NCI-H2227 treated with DMSO at 0.1 percent for 48 hours (cell line): ENCODE measurements at places on chromosomes 12 and 14.

GRCh38 chr12:105740970-105741725 lies 397.6 kb downstream of the NUAK1 start:
- peak; percentile 12 for DNase-seq

GRCh38 chr14:33477797-33478196 lies 473.1 kb downstream of the EGLN3 start:
- no peak for DNase-seq

GRCh38 chr12:6692888-6693287 lies 3.7 kb upstream of the ZNF384 start:
- DNase-seq, result no peak

- no peak for DNase-seq
These were observed 200.3 kb upstream of the CAND1 start for GRCh38 chr12:67068761-67069450.

DNA sequence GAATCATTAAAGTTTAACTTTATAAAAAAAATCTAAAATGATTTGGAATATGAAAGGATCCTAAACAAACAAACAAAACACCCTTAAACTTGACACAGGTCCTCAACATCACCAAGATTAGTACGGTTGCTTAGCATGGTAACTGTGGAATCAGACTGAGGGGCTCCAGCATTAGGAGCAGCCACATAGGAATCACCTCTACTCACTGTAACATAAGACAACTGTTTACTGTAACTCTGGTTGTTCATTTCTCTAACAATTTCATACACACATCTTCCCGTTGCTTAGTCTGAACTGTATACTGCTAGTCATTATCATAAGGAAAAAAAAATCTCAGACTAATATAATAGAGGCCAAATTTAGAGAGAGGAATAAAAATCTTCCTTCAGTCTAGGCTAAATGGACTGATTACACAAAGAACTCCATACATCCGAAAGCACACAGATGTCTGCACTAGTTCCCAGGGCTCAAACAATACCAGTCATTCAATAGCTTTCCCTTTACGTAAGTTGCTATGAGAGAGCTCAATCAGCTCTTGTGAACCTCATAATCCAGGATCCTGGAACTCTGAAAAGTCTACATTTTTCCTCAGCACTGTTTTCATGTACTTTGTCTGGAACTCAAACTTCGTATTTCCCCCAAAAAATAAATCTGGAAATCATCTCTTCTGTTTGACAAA lies 26.0 kb downstream of the LRP6 start:
- no peak for DNase-seq

- no peak for DNase-seq
These were observed 153.1 kb upstream of the CCND2 start for GRCh38 chr12:4120316-4120917.

- DNase-seq, result no peak
These were observed 32.3 kb downstream of the DDX51 start for GRCh38 chr12:132111654-132112304.

DNA sequence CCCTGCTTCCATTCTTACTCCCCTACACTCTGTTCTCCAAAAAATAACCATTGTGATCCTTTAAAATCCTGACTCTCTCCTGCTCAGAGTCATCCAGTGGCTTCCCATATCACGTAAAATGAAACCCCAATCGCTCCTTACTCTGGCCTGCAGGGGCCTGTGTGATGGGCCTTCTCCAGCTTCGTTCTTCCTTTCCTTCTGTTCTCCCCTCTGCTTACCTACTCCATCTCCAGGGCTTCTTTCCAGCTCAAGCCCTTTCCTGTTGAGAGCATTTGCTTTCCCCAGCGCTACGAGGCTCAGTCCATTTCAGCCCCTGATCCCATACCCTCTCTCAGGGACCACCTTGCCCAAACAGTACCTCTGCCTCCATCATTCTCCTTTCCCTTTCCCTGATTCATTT lies 144.4 kb upstream of the ARHGAP5 start:
- DNase-seq, result no peak

DNA sequence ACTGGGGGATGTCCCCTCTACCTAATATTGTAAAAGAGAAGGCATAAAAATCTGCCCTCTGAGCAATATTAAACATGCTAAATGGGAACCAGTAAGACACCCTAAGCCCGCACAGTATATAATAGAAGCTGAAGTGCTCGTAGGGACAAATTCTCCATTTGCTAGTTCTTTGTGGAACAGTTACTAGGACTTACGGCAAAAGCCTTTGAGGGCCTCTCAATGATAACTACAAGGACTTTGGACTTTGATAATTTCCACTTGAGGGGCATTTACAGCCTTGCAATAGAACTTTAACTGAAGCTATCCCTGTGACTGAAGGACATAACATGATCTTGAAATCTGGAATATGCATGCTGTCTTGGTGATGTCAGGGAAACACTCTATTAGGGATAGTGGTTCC lies 111.5 kb upstream of the IFNG-AS1 start:
- no peak for DNase-seq

DNA sequence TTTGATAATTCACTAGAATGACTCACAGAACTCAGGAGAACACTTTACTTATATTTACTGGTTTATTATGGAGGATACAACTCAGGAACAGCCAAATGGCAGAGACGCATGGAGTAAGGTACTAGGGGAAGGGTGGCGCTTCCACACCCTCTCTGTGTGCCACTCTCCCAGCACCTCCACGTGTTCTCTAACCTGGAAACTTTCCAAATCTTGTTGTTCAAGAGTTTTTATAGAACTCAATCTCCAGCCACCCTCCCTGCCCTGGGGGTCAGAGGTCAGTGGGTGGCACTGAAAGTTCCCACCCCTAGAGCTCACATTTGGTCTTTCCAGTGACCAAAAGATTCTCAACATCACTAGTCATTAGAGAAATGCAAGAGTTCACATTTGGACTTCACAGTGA lies 13.2 kb downstream of the TRIM9 start:
- no peak for DNase-seq

DNA sequence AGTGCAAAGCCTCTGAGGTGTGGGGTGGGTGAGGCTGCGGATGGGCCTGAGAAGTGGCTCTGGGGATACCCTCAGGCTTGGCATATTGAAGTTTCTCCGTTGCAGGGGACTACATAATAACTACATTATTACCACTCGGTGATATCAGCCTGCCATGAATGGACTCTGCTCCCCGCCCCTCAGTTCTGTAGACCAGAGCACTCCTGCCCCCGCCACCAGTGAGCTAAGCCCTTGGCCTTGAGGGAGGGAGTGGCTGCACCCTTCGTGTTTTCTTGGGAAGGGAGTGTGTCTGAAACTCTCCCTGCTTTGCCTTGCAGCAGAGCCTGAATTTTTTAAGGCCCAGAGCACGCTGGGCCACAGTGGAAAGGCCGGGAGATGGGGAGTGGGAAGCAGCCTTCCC lies 1.7 kb downstream of the ORAI1 start:
- DNase-seq, result no peak

GRCh38 chr12:114916124-114916523 lies 232.1 kb upstream of the TBX3 start:
- DNase-seq, result no peak

GRCh38 chr12:58443981-58444371 lies 476.3 kb downstream of the LRIG3 start:
- DNase-seq, result no peak

GRCh38 chr14:76518366-76518765 lies 142.4 kb downstream of the ESRRB start:
- no peak for DNase-seq

GRCh38 chr12:42015051-42015461 lies 129.6 kb downstream of the GXYLT1 start:
- no peak for DNase-seq

DNA sequence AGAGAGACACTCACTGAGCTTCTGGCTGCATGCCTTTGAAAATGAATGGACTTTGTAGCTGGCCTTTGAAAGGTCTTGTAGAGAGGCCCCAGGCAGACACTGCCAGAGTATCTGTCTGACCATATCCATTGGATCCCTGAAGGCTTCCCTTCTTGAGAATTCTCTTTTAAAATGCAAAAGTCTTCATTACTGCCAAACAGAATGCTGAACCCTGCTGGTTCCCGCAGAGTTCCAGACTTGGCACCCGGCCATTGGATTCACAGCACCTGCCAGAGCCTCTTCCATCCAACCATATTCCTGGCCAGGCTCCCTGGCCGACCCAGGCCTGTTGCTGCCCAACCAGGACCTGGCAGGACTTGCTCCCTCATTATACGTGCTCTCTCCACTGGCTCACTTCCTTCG lies 182.5 kb downstream of the GXYLT1 start:
- DNase-seq, result no peak

GRCh38 chr12:50986966-50987737 lies 34.8 kb downstream of the HIGD1C start:
- DNase-seq, result no peak

- DNase-seq, result no peak
These were observed 4.3 kb upstream of the IL26 start for GRCh38 chr12:68229956-68230355.

DNA sequence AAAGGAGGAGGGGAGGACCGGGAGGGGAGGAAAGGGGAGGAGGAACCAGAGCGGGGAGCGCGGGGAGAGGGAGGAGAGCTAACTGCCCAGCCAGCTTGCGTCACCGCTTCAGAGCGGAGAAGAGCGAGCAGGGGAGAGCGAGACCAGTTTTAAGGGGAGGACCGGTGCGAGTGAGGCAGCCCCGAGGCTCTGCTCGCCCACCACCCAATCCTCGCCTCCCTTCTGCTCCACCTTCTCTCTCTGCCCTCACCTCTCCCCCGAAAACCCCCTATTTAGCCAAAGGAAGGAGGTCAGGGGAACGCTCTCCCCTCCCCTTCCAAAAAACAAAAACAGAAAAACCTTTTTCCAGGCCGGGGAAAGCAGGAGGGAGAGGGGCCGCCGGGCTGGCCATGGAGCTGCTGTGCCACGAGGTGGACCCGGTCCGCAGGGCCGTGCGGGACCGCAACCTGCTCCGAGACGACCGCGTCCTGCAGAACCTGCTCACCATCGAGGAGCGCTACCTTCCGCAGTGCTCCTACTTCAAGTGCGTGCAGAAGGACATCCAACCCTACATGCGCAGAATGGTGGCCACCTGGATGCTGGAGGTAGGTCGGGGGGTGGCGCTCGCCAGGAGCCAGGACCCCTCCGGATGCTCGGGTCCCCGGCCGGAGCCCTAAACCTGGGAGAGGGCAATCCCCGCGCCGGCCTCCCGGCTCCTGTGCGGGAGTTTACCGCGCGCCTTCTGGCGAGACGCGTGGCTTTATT lies at the start of gene CCND2:
TSS of gene CCND2 (plus strand) at position 111 of the 744 bp plus-strand sequence. CDS start at position 390, 279 bp downstream.
- DNase-seq, result peak; percentile 5

GRCh38 chr12:119980242-119980641 lies 8.8 kb upstream of the BICDL1 start:
- DNase-seq, result no peak

GRCh38 chr12:7122811-7123769 lies 5.6 kb downstream of the RBP5 start:
- no peak for DNase-seq

- no peak for DNase-seq
These were observed 77.6 kb upstream of the DACT1 start for GRCh38 chr14:58560208-58560607.

GRCh38 chr14:29898470-29898869 lies 29.2 kb downstream of the PRKD1 start:
- DNase-seq, result no peak

- no peak for DNase-seq
These were observed 985.3 kb upstream of the FLRT2 start for GRCh38 chr14:84544486-84545131.

DNA sequence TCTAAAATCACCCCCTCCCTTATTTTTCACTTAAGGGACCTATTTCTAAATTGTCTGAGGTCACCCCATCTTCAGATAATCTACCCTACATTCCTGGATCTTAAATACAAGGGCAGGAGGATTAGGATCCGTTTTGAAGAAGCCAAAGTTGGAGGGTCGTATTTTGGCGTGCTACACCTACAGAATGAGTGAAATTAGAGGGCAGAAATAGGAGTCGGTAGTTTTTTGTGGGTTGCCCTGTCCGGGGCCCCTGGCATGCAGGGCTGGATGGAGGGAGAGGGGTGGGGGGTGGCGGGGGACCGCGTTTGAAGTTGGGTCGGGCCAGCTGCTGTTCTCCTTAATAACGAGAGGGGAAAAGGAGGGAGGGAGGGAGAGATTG lies 300 bp upstream of the CCND2 start:
- DNase-seq, result no peak

DNA sequence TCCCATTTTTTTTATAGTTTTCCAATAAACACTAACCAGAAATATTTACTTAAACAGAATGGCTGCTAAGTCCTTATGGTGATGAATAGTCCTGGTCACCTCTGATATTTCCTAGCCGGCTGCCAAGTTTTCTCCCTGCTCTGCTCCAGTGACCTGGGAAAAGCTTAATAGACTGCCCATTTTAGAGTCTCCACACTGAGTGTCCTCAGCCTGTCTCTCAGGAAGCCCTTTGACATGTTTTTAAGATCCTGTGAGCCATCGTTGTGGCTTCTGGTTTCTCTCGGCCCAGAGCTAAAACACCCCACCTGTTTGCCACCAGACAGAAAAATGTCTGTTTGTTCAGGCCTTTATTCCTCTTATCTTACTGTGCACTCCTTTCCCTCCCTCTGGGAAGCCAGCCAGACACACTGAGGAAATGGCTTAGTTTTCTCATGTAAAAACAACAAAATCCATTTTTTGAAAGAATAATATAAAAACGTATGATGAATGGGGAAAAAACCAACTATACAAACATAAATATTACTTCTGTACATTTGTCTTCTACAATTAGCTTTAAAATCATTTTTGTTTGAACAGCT lies 25.4 kb upstream of the ALDH2 start:
- DNase-seq, result no peak
